ENCODE measurements at places on chromosomes 2 and 18.
A peak's percentile ranks its signal among the peaks of the same experiment; 100 is the strongest.

DNA sequence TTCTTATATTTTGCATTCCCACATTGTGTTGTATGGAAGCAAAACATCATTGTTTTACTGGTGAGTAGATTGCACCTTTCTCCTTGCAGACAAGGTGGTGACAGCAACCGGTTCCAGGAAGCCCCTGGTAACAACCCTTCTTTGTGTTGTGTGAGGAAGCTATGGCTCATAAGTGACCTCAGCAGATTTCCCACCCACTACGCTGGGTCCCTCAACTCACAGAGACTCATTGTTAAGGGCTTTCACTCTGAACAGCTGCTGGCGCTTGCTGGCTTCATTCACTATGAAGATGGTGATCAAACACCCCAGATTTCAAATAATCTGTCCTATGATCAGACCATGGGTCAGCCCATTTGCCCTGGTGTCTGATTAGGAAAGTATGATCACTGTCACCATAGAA lies 53.4 kb downstream of the WIPF1 start:
- no peak for DNase-seq

- DNase-seq: no peak
Measured at GRCh38 chr2:31255911-31256571, 22.1 kb downstream of the EHD3 start.

- no peak for DNase-seq
Measured at GRCh38 chr2:81872006-81872405, 1567.5 kb upstream of the LRRTM1 start.

GRCh38 chr2:237171881-237172280 lies 86.2 kb downstream of the COPS8 start:
- DNase-seq: no peak

DNA sequence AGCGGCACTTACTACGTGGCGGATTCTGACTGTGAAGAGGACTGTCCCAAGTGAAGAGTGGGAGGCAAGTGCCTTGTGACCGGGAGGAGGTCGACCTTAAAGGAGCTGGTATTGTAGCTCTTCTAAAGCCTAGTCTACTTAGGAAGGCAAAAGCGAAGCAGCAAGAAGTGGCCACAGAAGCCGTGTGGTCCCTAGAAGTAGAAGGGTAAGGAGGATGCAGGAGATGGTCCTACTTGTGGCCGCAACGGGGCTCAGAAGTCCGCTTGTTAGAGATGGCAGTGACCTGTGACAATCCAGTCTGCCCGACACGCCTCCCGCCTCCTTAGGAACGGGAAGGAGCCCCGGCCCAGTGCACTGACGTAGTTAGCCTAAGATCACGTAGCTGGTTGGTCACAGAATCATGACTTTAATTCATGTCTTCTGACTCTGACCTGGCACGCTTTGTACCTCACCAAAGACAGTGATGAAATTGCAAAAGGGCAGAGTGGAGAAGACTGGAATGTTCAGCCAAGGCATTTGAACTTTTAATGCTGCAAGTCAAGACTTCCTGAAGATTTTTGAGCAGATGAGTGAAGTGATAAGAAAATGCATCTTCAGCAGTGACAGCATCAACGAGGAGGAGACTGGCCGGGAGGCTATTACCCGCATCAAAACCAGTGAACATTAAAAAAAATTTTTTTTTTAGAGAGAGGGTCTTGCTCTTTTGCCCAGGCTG lies 749 bp upstream of the EIF2AK3 start:
- DNase-seq: peak; percentile 87

- DNase-seq: no peak
Measured at GRCh38 chr2:74221091-74221490, 22.7 kb downstream of the MTHFD2 start.

GRCh38 chr2:226891780-226892590 lies 56.1 kb downstream of the RHBDD1 start:
- no peak for DNase-seq

DNA sequence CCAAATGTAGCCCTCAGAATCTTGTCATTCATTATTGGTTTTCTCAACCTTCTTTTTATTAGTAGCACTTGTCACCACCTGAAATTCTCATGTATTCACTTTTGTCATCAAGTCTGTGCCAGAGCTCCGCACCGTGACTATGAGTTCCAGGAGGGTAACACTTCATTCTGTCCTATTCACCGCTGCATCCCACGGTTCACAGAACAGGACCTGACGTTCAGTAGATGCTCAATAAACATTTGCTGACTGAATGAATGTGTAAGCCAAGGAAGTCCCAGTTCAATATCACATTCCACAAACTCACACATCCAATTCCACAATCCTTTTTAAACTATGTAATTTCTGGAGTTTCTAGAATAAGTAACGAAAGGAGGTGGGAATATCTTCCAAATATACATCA lies 65.5 kb downstream of the MOGAT1 start:
- DNase-seq: no peak

- DNase-seq: no peak
Measured at GRCh38 chr2:71577209-71577608, 123.8 kb downstream of the DYSF start.

GRCh38 chr2:237490009-237490711 lies 3.1 kb downstream of the MLPH start:
- DNase-seq: no peak

Measured in tibial nerve (tissue), 4 donors.